ENCODE measurements at places on chromosomes 11 and 22.

DNA sequence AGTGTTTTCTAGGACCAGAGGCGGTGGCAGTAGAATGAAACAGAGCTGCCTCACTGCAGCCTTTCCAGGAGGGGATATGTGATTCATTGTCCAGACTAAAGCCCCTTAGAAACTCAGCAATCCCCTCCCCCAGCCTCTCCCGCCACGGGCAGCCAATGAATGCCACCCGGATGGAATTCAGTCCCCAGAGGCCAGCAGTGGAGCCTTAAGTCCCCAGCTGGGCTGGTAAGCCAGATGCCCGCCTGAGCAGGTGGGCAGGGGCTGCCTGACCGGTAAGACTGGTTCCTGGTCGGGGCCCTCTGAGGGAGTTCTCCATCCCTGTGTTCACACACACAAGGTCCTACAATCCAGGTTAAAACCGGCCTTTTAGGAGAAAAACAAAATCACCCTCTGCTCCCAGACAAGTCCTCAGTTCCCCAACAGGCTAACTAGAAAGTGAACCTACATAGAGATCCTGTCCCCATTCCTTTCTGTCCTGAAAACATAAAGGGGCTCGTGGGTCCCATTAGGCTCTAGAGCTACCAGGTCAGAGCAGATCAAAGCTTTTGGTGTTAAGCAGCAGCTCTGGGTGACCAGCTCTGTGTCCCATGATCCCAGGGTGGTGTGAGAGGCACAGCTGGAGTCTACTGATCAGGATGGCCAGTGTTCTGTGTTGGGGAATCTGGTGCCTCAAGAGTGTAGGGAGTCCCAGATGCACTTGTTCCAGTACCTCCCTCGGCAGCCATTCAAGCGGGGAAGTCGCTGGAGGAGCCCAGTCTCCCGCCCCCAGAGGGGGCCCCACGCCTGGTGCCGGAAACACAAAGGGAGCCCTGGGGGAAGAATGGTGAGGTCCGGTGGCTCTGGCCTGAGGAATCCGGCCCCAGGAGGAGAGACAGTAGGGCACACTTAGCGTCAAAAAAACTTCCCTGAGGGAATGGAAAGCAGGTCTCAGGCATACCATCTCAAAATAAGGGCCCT, 2.6 kb downstream of the PATZ1 start:
- H3K27me3 ChIP-seq, result no peaks in the 10 kb centered on the region
- H3K4me1 ChIP-seq, result peaks cover 48% of the 10 kb centered on the region
- peak overlapping the region; percentile 82 for H3K27ac ChIP-seq
- peaks cover 50% of the 10 kb centered on the region for H3K36me3 ChIP-seq

DNA sequence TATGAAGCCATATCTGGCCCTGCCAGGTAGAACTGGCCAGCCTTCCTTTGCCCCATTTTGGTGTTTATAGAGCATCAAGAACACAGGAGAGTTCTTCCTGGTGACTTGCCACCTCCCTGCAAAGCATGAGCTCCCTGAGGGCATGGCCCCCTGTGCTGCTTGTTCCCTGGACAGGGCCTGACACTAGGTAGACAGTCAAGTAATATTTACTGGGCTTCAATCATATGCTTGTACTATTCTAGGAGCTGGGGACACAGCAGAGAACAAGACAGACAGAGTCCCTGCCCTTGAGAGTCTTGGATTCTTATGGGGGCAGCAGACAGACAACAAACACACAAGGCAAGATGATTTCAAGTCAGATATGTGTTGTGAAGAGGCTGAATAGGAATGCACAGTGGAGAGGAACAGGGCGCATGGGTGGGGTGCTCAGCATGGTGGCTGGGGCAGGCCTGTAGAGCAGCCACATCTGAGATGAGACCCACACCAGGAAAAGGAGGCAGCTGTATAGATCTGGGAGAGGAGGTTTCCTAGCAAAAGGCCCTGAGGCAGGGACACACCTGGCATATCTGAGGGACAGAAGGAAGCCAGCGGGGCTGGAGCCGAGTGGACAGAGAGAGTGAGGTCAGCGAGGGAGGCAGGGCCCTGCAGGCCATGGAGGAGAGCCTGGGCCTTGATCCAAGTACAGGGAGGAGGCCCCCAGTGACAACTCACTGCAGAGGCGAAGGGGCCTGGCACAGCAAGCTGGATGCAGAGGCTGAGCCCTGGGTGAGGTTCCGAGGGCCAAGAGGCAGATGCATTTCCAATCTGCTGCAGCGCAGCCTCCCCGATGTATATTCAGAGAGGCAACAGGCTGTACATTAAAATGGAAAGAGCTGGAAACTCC, 10.2 kb upstream of the CBX6 start:
- no peaks in the 10 kb centered on the region for H3K4me1 ChIP-seq
- no peak overlapping the region for H3K4me3 ChIP-seq
- H3K27me3 ChIP-seq, result peaks cover 3% of the 10 kb centered on the region
- no peak overlapping the region for H3K27ac ChIP-seq
- DNase-seq, result no peak
- H3K36me3 ChIP-seq, result no peaks in the 10 kb centered on the region

- no peaks in the 10 kb centered on the region for H3K4me1 ChIP-seq
- no peak overlapping the region for H3K4me3 ChIP-seq
- no peaks in the 10 kb centered on the region for H3K36me3 ChIP-seq
- no peak overlapping the region for H3K27ac ChIP-seq
Measured at GRCh38 chr11:38950867-38951266, 2352.8 kb upstream of the RAG2 start.

- DNase-seq, result no peak
- H3K4me1 ChIP-seq, result no peaks in the 10 kb centered on the region
Measured at GRCh38 chr11:8638300-8638699, 44.2 kb downstream of the TRIM66 start.

DNA sequence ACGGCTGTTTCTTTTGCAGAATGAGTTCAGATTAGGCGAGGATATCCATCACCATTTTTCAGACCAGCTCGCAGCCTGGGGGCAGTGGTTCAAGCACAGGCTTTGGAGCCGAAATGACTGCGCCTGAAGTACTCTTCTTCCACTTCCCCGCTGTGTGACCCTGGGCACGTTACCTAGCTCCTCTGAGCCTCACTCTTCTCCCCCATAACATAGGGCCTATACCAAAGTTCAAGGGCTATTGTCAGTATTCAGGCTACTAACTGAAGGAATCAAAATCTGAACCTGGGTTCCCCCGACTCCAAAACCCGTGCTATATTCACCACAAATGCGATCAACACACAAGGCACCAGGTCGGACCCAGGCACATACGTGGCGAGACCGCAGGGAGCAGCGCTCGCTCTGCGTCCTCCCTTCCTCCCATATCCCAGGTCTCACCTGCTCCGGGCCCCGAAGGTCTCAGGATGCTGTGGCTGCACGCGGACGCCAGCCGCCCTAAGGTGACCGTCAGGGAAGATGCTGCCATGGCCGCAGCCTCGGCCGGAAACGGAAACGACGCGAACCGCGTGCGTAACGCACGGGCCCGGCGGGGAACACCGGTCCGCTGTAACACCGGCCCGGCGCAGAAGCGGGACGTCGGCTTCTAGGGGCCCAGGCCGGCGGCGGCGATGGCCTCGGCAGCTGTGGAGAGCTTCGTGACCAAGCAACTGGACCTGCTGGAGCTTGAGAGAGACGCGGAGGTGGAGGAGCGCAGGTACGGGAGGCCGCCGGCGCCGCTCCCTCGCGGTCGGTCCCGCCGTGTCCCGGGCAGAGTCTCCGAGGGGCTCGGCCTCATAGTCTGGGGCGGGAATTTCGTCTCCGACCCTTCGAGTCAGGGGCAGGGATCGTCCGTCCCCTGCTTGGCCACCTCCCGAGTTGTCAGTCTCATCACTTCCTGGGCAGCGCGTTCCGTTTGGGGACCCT, at the start of the genes IGHMBP2 and MRPL21:
Gene IGHMBP2, plus strand, starts transcription at position 604 of the 960 bp plus-strand sequence. Its CDS starts 62 bp downstream, at position 666.
Gene MRPL21, minus strand, starts transcription at position 545 of the 960 bp plus-strand sequence. Its CDS starts 22 bp downstream, at position 523.
- DNase-seq, result peak; percentile 95
- peaks cover 26% of the 10 kb centered on the region for H3K4me1 ChIP-seq
- peaks cover 20% of the 10 kb centered on the region for H3K36me3 ChIP-seq
- H3K27me3 ChIP-seq, result no peaks in the 10 kb centered on the region

DNA sequence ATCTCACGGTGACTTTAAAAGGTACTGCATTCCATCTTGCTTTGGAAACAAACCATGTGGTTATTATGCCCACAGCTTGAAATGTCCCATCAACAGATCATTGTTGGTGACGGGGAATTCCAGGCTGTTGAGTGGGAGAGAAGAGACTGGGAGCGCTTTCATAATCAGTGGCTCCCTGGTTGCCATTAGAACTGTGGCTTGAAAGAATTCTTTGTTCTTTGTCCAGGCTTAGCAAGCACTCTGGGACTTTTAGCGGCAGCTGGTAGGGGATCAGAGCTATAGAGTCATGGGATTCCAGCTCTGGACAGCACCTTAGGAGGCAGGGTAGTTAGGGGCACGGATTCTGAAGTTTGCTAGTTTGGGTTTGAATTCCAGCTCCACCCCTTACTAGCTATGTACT, 22.0 kb downstream of the MMP20 start:
- no peaks in the 10 kb centered on the region for H3K36me3 ChIP-seq
- H3K4me3 ChIP-seq, result no peak overlapping the region
- DNase-seq, result no peak
- 0 out of 2 replicates have a peak, but pooled peaks cover 4% of the 10 kb centered on the region for H3K4me1 ChIP-seq
- H3K27me3 ChIP-seq, result no peaks in the 10 kb centered on the region

DNA sequence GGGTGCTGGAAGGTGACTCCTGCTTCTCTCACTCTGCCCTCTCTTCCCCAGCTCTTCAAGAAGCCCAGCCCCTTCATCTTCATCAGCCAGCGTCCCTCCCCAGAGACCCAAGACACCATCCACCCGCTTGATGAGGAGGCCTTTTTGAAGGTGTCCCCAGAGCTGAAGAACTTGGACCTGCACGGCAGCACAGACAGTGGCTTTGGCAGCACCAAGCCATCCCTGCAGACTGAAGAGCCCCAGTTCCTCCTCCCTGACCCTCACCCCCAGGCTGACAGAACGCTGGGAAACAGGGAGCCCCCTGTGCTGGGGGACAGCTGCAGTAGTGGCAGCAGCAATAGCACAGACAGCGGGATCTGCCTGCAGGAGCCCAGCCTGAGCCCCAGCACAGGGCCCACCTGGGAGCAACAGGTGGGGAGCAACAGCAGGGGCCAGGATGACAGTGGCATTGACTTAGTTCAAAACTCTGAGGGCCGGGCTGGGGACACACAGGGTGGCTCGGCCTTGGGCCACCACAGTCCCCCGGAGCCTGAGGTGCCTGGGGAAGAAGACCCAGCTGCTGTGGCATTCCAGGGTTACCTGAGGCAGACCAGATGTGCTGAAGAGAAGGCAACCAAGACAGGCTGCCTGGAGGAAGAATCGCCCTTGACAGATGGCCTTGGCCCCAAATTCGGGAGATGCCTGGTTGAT, 12.6 kb downstream of the IL10RA start:
- H3K27ac ChIP-seq, result peak overlapping the region; percentile 26
- H3K36me3 ChIP-seq, result peaks cover 8% of the 10 kb centered on the region
- H3K27me3 ChIP-seq, result no peaks in the 10 kb centered on the region
- peaks cover 27% of the 10 kb centered on the region for H3K4me1 ChIP-seq
- no peak overlapping the region for H3K4me3 ChIP-seq

- no peaks in the 10 kb centered on the region for H3K36me3 ChIP-seq
- H3K4me1 ChIP-seq, result no peaks in the 10 kb centered on the region
- H3K27me3 ChIP-seq, result no peaks in the 10 kb centered on the region
- H3K27ac ChIP-seq, result no peak overlapping the region
- H3K4me3 ChIP-seq, result no peak overlapping the region
Measured at GRCh38 chr11:92272651-92273050, 48.0 kb downstream of the FAT3 start.

DNA sequence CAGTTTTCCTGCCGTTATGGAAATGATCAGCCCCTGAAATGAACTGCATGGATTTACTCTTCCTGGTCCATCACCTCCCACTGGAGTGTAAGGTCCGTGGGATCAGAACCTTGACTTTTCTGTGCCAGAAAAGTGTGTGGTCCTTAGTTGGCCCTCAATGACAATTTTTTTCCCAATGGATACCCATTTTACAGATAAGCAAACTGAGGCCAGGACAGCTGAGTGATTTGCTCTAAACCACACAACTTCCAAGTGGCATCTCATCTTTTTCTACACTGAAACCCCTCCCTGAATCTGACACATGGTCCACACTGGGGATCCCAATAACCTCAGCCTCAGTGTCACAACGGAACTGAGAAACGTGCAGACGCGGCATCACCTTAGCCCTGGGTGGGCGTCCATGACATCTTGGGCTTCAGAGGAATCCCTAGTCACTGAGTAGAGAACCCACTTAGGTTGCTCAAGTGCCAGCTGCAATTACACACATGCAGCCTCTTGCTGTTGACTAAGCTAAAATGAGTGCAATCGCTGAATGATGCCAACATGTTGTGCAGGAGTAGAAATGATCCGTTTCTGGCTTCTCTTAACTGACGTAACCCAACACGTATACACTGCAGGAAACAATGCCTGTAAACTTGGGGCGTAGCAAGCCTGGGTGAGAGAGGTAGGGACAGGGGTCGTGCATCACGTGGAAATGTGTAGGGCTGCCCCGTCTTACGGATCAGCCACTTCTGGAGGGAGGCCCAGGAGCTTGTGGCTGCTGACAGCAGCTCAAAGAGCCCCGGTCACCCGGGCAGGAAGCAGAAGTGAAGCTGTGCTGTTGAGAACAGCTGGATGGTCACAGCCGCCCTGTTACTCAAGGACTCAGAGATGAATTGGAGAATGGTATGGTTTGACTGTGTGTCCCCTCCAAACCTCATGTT, 136.3 kb downstream of the SHANK2 start:
- no peaks in the 10 kb centered on the region for H3K36me3 ChIP-seq
- H3K4me1 ChIP-seq, result no peaks in the 10 kb centered on the region
- no peaks in the 10 kb centered on the region for H3K27me3 ChIP-seq
- DNase-seq, result no peak
- H3K4me3 ChIP-seq, result no peak overlapping the region

GRCh38 chr22:44837481-44837880, 85.1 kb downstream of the ARHGAP8 start:
- no peaks in the 10 kb centered on the region for H3K27me3 ChIP-seq
- DNase-seq, result peak; percentile 80
- peak overlapping the region; percentile 63 for H3K27ac ChIP-seq
- peak overlapping the region; percentile 31 for H3K4me3 ChIP-seq

DNA sequence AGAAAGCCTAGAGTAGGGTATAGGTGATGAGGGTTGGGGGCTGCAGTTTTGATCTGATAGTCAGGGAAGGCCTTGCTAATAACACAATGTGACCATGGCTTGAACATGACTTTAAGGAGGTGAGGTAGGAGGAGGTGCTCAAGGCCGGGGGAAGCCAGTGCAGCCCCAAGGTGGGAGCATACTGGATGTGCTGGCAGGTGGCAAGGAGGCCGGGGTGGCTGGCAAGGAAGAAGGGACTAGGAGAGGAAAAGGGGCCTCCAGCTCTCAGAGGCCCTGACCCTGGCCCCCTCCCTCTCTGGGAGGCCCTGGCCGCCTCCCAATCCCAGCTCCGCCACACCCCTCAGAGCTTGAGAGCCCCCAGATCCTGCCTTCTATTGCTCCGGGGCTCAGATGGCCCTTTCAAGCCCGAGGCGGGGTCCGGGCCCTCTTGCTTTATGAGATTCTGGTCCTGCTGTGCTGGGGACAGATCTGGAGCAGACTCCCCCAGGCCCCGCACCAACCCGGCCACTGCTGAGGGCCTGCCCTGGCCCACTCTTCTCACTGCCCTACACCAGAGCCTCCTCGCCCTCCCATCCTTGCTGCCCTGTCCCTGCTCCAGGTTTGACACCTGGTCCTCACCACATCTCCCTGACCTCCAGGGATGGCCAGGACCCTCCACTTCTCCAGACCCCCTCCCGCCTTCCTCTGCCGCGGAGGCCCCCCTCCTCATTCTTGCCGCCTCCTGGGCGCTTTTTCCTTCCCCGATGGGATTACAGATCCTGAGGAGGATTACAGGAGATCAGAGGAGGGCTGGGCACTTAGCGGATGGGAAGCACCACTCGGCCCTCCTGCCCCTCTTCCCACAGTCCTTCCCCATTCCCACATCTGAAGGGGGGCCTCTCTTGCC, 1.8 kb downstream of the PITPNM1 start:
- H3K4me1 ChIP-seq, result peaks cover 32% of the 10 kb centered on the region
- no peaks in the 10 kb centered on the region for H3K27me3 ChIP-seq
- no peak for DNase-seq
- no peak overlapping the region for H3K27ac ChIP-seq
